ENCODE measurements at places on chromosomes 1 and 21.

GRCh38 chr1:185444676-185445075 lies 127.6 kb upstream of the IVNS1ABP start:
- no peak for DNase-seq

DNA sequence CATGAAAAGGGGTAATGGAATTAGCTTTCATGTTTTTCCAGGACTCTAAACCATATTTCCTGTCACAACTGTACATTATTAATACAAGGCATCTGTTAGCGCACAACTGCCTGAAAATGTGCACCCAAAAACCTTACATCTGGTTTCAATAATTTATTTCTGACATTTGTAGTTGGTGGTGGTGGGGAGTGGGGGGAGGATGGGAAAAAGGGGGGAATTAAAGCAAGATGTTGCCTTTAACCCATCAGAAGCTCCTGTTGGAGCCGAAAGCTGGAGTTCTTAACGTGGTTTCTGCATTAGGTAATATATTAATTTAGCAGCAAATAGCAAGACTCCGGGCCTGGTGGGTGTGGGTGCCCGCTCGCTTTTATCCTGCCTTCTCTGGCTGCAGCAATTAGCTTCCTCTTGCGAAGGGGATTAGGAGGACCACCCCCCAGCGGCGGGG lies 36.9 kb upstream of the HHAT start:
- DNase-seq: no peak

GRCh38 chr21:31343680-31344480 lies at the start of gene TIAM1:
Gene TIAM1 (minus strand): TSS chr21:31344261. CDS start chr21:31266972, 77,289 bp downstream.
- DNase-seq: peak; percentile 43

GRCh38 chr1:30034105-30034626 lies 689.2 kb downstream of the MATN1 start:
- DNase-seq: no peak

DNA sequence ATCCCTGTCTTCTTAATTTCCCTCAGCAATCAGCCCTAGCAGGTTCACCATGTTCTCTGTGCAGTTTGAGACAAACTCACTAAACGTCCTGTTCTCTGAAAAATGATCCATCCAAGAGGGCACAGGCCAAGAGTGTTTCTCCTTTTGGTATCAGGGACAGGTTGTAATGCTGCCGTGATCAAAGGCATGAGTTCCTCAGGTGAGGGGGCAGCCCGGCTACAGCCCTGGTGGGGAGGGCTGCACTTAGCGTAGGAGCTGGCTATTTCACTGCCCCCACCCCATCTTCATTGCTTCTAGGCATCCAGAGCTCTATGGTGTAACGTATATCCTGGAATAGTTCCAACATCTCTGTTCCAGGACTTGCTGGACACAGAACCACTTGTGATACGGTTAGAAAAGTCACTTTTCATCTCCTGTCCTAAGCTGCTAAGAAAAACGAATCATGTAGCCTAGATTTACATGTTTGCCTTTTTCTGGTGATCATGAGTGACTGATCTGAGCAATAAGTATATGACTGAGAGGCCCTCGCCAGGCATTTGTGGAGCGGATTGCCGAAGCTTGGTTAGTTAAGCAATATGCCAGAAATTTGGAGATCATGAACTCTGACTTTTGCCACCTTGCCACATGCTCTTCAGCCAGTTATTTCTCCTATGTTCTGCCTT lies 41.1 kb upstream of the SRP9 start:
- DNase-seq: no peak

- DNase-seq: peak; percentile 44
These were observed 131.5 kb downstream of the MAST2 start for GRCh38 chr1:45934947-45935346.

GRCh38 chr1:200642481-200642880 lies 21.9 kb upstream of the KIF14 start:
- no peak for DNase-seq

- no peak for DNase-seq
These were observed 20.0 kb upstream of the PIGV start for GRCh38 chr1:26767714-26768113.

DNA sequence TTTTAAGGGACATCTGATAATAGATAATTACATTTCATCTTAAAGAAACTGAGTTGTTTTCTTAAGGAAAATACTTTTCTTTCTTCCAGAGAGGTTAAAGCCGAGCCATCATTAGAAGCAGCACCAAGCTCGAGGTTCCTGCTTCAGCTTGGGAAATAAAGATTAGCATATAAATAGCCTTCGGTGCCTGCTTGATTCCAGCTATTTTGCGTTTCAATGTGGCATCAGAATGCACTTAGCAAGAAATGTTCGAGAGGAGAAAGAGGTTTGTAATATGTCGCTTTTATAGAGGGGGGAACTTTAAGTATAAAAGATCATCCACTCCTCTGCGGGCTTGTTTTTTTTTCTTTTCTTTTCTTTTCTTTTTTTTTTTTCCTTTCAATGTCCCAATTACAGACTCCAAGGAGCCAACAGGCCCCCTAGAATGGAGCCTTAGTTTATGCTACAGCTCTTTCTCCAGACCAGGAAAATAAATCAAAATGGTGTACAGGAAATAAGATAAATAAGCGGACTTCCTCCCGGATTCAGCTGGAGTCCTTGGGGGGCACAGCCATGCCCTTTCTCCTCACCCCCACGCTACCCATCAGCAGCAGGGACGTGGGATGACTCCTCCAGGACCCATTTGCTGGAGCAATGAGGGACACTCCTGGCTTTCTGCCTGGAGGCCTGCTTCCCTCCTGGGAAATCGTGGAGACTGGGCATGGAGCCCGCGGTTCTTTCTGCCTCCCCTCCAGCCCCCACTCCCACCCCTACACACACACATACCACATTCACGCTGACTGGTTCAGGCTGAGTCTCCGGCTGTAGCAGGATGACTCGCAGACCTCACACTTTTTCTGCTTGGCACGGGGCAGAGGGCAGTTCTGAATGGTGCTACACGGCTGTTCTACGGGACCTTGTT lies 131.6 kb downstream of the RRAGC start:
- DNase-seq: no peak

DNA sequence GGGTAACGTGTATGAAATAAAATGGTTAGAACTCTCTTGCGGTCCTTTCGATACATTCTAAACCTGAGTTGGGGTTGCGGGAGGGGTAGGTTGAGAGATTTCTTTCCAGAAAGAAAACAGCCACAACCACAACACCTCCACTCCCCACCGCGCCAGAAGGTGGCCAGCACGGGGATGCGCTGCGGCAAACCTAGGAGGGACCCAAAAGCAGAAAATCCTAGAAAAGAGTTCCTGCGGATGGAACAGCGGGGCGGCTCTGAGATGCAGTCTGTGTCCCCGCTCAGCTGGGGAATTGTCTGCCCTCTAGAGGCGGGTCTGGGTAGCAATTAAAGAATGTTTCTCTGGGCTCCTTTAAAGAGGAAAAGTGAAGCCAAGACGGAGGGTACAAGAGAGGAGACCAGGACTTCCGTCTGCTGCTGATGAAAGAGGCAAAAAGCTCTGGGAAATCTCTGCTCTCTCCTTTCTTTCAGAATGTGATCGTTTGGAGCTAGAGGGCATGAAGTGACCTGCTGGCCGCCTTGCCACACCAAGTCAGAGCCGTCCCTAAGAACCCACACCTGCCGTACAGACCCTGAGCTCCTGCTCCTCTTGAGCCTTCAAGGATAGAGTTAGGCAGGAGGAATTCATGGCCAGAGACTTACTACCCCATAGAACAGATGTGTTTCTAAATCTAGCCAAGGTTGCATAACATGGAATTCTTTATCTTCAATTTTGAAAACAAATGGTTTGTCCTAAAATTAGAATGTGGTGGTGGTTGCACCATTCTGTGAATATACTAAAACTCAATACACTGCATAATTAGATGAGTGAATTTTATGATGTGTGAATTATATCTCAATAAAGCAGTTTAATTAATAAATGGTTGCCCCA lies 46.5 kb upstream of the COA6 start:
- no peak for DNase-seq

DNA sequence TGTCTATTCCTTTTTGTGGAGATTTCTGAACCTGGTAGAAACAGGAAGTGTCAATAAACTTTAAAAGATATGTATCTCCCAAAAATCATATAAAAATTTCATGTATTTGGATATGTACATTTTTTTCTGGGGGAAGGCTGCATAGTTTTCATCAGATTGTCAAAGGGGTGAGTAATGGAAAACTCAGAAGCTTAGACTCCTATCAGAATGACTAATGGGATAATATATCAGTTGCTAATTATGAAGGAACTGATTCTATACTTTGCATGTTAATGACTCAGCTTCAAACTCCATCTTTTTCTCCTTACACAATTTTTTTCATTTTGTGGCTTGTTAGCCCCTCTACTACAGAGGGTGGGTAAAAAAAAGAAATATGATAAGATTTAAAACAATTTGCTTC lies 55.9 kb downstream of the GON4L start:
- DNase-seq: no peak

DNA sequence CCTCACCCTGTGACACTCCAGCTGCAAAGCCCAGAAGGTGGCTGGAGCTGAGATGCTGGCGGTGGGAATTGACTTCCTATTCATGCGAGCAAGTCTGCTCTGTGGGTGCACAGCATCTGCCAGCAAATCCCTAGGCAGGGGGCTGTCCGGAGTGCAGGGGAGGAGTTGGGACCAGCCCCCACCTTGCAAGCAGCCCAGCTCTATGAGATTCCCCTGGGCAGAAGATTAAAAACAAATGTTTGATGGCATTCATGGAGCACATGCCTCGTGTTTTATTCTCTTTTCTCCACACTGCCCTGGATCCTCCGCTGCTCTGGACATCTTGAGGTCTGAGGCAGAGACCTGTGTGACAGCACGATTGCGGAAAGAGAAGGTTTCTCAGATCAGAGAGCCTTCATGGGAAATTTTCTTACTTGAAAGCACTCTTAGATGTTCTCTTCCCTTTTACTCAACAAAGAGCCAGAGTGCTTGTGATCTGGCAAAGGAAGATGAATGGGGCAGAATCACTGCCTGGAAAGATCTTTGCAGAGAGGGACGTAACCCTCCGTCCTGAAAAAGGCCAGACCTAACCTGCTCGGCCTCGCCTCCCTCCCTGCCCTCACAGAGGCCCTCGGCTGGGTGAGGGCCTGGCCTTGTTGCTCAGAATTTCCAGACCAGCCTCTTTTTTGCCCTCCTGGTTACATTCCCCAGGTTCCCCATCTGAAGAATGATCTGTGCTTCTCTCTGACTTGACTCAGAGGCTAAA lies 597.1 kb downstream of the KIF26B start:
- no peak for DNase-seq

DNA sequence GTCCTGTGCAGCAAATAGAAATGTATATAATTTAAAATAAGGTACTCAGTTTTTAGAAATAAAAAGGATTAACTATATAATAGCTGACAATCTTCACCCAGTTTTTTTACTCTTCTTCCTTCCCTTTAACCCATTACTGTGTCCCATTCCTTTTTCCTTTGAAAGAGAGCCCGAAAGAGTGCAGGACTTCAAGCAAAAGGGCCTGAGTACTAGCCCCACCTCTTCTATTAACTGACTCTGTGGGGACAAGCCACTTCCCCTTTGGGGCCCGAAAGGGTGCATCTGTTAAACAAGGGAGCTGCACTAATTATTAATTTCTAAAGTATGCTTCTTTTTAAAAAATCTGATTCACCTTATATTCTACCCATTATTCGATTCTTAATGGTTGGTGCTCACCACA lies 3.3 kb downstream of the USP24 start:
- DNase-seq: no peak

- no peak for DNase-seq
These were observed 721 bp downstream of the C1orf54 start for GRCh38 chr1:150273311-150273710.

DNA sequence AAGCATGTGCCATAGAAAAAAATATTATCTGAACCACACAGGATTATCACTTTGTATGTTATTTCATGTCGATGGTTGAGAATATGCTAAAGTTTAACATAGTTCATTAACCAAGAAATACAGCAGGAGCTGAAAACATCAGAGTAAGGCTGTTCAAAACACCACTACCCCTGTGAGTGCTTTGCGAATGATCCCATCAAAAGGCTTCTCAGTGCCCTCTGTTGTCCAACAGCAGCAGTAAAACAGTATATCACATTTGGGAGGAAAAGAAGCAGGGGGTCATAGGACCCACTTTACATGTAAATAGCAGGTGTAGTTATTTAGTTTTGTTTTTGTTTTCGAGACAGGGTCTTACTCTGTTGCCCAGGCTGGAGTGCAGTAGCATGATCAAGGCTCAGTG lies 289.4 kb upstream of the FMN2 start:
- no peak for DNase-seq

GRCh38 chr21:31195334-31196015 lies 148.6 kb downstream of the TIAM1 start:
- DNase-seq: no peak

DNA sequence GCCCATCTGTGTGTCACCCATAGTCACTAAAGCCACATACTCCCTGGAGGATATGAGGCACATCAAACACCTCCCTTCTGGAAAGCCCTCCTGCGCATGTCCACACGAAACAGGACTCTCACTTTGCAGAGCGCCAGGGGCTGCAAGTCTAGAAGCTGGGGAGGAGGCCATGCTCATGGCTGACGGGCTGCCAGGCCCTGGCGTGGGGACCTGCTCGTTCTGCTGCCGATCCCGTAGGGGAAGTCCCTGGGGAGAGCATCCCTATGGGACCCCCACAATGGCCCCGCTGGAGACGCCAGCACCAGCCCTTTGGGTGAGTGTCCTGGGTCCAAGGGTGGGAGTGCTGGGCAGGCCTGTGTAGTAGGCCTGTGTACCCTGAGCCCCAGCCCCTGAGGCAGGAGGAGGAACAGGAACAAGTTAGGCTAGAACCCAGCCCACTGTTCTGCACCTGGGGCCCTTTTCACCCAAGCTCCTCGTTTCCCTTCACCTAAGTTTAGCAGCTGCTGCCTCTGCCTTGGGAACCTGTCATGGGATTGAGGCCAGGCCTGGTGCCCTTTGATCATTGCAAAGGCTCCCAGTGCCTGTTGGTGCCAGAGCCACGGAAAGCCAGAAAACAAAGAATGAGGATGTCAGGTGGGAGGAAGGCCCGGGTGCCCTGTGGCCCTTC lies 9.9 kb downstream of the FAM3B start:
- DNase-seq: no peak

GRCh38 chr1:189751311-189751710 lies 726.4 kb downstream of the BRINP3 start:
- no peak for DNase-seq

DNA sequence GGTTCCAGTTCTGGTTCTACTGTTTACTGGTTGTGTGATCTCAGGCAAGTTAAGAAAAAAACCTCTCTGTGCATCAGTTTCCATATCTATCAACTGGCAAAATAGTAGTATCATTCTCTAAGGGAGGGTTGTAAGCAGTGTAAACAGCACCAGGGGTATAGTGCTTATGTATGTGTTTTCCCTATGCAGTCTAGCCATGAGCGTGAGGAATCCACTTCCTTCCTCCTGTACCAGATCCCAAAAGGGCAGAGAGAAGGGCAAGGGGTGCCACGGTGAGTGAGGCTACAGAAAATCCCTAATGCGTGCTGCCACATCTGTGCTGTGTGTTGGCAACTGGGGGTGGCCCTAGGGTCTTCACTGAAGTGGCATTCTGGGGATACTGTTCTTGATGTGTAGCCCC lies 18.4 kb upstream of the RNF19B start:
- DNase-seq: no peak

GRCh38 chr21:46190491-46191131 lies 6.4 kb upstream of the SPATC1L start:
- DNase-seq: no peak

DNA sequence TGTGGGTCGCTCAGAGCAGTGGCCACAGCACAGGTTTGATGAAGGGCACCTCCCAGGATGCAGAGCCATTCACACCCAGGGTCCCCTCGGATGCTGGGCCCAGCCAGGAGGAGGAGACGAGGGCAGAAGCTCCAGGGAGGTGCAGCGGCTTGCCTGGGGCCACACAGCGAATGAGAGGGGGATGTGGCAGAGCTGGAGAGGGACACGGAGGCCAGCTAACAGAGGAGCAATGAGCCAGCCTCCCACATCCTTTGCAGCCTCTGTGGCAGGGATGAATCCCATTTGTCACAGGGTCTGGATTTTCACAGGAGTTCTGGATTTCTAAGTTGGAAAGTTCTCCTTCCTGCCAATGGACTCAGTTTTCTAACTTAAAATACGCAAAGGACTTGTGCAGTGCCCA lies 35.9 kb downstream of the CHD5 start:
- no peak for DNase-seq
